Stimulated activated naive CD4-positive, alpha-beta T cell treated with Interleukin-2 at 50 U/mL for 16 hours (primary cell): ENCODE measurements at places on chromosomes 4 and X.
A peak's percentile ranks its signal among the peaks of the same experiment; 100 is the strongest.

DNA sequence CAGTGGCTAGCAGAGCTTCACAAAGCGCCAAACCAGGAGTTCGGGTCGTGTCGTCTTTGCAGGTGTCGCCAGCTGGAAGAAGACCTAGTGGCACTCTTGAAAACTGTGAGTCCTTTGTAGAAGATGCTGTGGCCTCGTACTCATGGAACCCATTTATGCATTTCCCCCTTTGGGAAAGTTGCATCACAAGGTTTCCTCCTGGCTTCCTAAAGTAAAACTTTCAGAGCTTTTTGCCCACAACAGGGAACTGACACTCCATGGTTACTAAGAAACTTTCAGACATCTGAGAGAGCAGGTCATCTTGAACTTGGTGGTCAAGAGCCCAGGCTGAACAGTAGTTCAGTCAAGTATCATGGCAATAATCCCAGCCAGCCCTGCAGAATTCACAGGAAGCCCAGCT is 15.9 kb upstream of the NOCT start:
- no peak for DNase-seq

DNA sequence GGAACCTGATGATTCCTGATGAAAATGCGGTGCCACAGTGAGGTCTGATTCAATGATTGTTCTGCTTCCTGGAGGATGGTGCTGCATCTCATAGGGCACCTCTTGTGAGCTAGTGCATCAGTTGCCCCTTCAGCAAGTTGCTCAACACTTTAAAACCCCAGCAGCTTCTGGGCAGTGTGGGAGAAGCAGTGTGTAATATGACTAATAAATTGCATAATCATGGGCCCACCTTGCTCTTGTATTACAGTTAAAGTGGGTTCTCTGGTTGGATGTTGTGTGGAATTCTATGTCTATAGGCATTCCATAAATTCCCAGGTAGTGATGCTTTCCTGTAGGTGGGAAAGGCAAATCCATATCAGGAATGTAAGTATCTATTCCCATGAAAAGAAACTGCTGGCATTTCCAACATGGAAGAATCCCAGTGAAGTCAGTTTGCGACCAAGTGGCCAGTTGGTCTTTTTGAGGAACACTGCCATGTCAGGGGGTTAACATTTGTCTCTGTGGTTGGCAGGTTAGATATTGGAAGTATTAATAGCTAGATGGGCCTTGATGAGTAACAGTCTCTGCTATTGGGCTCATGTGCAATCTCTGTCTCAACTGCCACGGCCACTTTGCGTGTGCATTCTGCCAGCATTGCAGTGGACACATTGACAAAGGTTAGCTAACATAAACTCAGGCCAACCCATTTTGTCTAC is 121.1 kb upstream of the OTUD4 start:
- no peak for DNase-seq

DNA sequence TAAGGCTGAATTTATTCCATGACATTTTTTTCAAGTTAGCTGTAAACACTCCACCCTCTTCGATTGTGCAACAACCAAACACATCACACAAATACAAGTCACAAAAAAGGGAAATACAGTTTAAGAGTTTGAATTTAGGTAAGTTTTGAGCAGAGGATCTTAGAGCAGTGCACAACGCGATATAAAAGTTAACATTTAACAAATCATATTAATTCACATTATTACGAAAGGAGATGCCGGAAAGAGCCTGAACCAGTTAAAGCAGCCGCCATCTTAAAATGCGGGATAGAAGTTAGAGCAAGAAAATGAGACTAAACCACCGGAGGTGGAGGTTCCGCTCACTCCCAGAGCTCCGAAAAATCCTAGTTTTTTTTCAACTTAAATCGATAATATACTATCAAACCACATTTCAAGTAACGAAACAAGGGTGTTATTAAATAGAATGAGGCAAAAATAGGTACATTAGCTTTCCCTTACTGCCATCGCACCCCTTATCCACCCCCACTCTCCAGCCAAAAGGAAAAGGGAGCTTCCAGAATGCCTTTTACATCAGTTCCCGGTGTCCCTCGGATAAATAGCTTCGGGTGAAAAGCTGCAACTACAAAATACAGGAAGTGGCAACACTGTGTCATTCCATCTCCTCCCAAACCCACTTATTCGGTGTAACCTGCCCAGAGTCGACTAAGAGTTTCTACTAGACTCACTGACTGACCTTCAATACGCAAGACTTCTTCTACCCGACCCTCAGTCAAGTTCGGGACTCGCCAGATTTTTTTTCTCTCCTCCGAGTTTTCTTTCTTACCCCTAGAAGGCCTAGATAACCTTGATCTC is 1.9 kb downstream of the UBE2D3 start:
- peak; percentile 8 for DNase-seq

DNA sequence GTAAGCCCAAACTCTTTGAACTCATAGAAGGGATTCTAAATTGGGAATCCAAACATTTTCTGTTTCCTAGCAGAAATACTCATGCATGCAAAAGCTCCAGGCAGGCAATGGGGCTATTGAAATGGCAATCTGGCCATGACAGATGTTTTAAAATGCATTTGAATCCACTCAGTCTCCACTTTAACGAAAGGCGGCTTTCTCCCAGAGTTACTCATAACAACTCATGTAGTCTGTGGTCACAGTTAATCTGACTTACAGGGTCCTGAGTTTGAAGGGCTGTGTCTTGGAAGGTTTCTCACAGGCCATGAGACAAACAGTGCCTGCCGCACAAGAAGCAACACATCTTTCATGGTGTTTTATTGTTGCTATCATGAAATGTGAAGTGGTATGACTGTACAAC is 185.7 kb downstream of the AMELX start:
- DNase-seq, result no peak
